NCI-H1417 treated with DMSO at 0.1 percent for 48 hours (cell line): ENCODE measurements at places on chromosomes 2 and 18.
A peak's percentile ranks its signal among the peaks of the same experiment; 100 is the strongest.

DNA sequence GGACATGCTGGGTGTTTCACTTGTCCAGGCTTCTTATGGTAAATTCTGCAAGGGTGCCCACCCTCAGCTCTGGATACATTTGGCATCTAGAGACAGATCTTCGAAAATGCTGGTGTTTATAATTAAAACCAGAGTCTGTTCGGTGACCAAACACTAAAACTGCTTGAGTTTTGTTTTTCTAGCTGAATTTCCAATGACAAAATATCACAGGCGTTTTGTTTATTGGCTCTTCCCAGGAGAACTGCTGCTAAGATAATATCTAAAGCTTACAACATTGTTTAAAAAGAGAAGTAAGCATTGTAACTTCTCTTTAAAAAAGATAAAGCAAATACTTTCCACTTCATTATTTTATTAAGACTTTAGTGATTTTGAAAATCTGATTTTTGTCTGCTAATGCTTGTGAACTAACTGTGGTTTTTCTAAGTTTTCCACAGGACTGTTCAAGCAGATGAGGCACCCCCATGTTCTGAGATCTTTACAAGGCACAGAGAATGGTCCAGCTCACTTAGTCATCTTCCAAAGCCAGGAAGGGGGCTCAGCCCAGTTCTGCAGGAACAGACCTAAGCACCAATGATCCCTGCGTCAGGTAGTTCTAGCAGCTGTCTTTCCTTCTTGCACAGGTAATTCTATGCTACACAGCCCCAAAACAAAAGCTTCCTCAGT, 94.8 kb upstream of the LTBP1 start:
- no peak for DNase-seq

DNA sequence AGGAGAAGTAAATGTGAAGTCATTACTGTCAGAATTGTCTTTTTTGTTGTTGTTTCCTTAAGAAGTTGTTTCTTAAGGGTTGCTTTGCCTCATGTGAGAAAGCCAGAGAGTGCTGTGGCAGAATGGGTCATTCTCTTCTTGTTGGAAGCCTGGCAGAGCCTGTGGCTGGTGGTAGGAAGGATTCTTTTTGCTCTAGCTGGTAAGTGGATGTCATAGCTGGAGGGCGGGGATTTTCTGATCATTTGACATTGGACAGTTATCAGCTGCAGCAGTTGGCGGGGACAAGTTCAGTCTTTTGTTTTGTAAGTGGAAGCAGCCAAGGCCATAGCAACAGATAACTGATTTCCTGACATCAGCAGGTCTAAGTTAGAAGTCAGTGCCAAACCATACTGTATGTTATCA, 5.5 kb upstream of the RMDN2 start:
- no peak for DNase-seq

DNA sequence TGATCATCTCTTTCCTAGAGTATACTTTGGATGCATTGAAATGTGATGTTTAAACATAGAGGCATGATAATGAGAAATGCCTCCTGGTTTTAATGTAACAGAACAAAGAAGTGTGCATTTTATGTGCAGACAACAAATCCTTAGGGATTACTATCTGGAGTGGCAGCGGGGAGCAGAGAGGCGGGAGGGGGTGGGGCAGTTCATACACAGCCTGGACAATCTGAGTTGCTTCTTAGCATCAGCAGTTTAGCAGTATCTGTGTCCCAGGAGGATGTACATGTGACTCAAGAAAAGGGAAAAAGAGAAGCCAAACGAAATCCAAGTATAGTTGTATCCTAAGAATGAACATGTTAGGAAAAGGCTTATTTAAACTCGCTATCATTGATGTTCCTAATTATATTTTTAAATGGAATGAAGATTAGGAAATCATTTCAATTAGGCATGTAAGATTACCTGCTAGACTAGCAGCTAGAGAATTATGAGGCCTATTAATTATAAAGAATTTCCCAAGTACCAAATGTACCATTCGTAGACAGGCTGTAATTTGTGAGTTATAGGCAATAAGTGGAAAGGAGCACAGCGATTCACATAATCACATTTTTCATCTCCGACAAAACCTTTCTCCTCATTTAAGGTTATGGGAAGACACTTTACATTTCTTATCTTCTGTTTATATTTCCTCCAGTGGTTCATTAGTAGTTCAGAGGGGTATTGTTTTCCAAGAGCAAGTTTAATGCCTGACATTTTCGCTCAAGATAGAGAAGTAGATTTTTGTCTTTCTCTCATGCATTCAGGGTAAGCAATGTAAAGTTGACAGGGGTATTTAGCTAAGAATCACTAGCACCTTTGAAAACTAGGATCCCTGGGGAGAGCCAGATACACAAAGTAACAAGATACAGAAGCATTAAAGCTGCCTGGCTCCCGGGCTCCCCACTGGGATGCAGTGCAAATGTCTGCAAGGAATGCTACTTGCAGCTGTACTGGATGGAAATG, 141.3 kb upstream of the NOSTRIN start:
- no peak for DNase-seq

GRCh38 chr2:50225021-50225928, 806.7 kb downstream of the NRXN1 start:
- DNase-seq, result no peak

DNA sequence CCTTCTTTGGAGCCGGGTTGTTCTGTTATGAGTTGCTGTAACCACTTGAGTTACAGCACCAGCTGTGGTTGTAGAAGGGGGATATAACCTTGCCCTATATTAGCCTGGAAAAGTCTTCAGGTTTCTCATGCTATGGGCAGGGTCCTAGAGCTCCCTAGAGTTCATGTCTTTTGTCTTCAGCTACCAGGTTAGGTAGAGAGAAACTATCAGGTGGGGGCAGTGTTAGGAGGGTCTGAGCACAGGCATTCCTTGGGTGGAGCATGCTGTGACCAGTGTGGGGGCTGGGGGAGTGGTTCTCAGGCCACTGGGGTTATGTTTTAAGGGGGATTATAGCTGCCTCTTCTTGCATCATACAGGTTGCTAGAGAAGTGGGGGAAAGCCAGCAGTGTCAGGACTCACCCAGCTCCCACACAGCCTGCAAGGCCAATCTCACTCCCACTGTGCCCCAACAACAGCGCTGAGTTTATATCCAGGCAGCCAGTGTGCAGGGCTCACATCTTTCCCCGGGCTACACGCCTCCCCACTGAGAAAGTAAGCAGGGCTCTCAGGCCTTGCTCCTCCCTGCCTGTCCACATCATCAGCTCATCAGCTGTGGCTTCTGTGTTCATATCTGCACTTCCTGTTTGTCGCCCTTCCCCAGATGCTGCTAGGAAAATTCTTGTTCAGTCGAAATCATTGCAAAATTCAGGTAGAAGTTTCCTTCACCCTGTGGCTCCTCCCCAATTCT, 133.8 kb upstream of the NRXN1 start:
- no peak for DNase-seq

- DNase-seq, result peak; percentile 41
These were observed 786.4 kb downstream of the RNF144A start for GRCh38 chr2:7703543-7704144.

- no peak for DNase-seq
These were observed 2.2 kb downstream of the INO80D start for GRCh38 chr2:206083602-206084438.

- DNase-seq, result no peak
These were observed 73.1 kb upstream of the NXPH2 start for GRCh38 chr2:138853296-138853695.

DNA sequence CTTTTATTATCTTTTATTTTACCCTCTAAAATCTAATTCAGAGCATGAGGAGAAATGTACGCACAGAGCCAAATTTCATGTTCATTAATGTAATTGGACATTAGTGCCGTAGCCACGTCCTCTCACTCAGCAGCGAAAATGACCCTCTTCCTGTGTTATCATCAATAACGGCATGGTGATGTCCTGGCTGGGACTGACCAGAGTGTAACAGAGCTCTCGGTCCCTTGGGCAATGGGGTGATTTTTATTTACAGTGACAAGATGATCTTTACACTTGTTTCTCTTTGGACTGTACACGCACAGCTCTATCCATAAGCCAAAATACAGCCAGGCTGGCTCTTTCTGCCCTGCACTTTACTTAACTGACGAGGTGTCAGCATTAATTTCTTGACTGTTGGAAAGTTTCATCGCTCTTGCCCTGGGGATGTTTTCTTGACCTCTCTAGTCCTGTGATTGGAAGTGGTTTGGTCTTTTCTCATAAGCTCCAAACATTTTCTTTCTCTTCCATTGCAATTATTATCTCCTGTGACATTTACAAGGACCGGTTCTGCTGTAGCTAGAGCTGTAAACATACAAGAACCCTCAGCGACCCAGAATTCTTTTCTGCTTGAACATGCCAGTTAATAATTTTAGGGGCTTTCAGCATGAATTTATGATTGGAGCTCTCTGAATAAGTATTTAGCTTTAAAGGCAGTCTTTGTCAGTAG, 308.0 kb upstream of the PIK3C3 start:
- DNase-seq, result no peak

GRCh38 chr2:152609154-152609553, 108.1 kb downstream of the PRPF40A start:
- DNase-seq, result no peak

- DNase-seq, result no peak
These were observed 92.7 kb downstream of the XRCC5 start for GRCh38 chr2:216201692-216202306.

DNA sequence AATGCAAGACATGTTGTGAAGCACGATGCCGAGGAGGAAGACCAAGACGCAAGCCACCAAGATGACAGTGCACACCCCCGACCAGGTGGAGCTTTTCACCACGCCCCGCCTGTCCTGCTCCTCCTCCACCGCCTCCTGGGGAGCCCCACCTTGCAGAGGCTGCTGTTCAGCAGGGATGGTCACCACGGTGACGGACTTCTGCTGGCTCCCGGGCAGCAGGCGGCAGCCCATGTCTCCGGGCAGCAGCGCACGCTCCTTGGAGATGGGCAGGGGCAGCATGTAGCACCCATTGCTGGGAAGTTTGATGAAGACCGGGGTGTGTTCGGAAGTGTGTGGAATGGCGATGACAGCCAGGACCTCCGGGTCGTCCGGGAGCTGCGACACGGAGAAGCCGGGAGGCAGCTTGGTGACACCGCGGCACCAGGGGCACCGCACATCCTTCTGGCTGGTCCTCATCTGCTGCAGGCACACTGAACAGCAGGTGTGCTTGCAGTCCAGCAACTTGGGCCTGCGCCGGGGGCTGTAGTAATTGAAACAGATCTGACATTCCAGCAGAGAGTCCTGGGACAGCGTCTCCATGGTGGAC, 76.8 kb downstream of the RNF152 start:
- DNase-seq, result no peak

DNA sequence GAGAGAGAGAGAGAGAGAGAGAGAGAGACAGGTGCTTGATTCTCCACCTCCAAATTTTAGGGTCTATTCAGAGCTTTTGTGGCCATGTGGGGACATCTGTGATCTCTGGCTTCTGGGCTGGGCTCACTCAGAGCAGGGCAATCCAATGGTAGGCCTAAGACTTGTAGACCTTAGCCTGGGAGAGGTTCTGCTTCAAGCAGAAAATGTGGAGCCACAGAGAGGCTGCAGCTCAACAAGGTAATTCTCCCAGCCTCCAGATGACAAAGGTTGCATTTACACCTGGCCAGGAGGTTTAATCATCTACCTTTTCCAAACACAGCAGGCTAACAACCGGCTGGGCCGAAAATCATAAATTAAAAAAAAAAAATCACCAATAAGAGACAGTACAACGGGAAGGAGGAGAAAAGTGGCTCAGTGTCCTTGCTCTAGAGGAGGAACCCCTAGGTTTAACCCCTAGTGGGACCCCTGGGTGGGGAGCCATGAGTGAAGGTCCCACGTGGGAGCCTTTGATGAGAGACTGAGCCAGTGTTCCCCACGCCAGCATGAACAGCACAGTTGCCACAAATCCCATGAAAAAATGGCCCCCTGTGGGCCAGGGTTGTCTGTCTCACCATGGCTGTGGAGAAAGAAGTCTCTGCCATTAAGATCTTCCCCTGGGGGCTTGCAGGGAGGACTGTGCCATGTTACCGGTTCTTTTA, 124.0 kb upstream of the GATA6 start:
- DNase-seq, result no peak

DNA sequence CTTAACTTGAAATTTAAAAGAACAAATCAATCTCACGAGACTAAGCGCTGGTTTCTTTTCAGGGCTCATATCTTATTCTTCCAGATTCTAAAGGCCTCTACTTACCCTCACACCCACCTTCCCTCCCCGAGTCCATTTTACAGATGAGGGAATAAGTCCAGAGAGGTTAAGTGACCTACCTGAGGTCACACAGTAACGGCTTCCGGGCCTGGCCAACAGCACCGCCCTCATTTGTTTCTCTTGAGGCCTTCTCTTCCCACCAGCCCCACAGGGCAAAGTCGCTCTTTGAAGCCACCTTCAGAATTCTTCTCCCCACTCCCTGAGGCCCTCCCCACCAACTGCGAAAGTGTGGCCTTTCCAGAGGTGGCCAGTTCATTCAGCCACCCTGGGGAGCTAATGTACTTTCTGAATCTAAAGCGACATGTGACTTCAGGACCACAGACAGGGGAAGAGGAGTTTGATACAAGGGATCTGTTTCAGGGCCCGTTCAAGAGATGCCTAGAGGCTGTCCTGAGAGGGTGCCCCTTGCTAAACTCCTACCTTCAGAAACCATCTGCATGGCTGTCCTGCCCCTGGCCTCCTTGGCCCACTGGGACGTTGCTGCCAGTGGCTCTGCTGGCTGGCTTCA, 275.3 kb downstream of the HAUS1 start:
- DNase-seq, result no peak

DNA sequence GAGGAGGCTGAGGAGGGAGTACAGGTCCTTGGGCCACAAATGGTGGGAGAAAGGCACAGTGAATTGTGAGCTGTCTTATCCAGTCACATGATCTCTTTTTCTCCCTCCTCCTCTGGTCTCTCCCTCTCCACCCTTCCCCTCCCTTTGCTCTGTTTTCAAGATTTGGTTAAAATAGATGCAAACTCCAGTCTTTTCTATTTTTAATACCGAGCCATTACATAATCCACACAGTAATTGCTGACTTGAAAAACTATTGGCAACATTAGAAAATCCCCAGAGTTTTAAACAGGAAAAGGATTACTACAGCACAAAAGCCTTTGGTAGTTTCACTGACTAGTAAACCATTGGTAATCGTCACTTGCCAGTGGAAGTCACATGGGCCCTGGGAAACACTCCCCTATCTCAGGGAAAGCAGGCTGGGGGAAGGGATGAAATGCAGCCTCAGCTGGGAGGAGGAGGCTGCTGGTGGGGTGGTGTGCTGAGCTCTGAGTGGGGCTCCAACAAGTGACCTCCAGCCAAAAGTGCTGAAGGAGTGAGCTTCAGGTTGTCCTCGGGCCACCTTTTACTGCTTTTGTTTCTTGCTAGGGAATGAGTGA, 57.4 kb upstream of the PCBP1 start:
- DNase-seq, result no peak

- DNase-seq, result no peak
These were observed 59.2 kb downstream of the AAK1 start for GRCh38 chr2:69584127-69584889.

GRCh38 chr2:191947235-191947634, 100.3 kb upstream of the CAVIN2 start:
- no peak for DNase-seq

DNA sequence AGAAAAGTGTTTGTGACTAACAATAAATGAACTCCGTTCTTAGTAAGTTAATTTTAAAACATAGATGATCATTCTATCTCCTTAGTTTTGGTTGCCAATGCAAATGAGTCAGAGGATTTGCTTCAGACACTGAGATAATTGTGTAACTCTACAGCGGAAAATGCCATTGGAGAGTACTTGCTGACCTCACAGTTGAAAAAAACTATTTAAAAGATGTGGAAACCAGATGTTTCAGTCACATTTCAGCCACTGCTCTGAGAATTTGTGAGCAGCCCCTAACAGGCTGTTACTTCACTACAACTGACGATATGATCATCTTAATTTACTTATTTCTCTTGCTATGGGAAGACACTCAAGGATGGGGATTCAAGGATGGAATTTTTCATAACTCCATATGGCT, at the start of gene TNFAIP6:
Gene TNFAIP6, plus strand, starts transcription at position 234 of the 400 bp plus-strand sequence. Its CDS starts 75 bp downstream, at position 309.
- no peak for DNase-seq

- DNase-seq, result no peak
These were observed 66.1 kb downstream of the C18orf63 start for GRCh38 chr18:74381621-74382295.
